Activated T-helper 1 cell treated with anti-CD3 and anti-CD28 coated beads, Interleukin-2, amount 50 U/mL, for 16 hours (primary cell): ENCODE measurements at places on chromosomes 6 and 20.

DNA sequence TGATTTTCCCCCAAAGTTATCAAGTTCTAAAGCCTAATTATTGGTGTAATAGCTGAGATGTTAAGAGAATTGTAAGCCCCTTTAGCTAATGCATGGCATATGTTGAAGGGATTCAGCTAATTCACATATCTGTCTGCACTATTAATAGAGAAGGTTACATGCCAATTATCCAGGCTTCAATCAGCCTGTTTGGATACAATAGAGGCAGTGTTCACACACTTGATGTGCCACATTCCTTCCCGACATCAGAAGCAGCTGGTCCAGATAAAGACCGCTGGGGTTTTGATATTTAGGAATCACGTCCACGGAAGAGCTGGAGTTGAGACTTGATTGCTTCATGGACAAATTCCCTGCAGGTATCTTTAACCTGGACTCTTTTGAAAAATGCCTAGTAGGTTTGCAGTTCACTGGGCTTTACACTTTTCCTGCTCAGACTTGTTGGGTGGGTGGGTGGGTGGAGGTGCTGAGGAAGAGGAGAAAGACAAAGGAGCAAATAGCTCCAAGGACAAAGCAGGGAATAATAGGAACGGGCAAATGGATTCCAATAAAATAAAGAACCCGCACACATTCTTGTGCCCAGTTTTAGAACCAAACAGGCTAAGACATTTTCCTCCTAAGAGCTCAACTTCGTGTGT, 142.6 kb upstream of the ZNF217 start:
- no peak for DNase-seq

GRCh38 chr6:124694139-124694705, 268.0 kb upstream of the RNF217 start:
- no peak for DNase-seq

DNA sequence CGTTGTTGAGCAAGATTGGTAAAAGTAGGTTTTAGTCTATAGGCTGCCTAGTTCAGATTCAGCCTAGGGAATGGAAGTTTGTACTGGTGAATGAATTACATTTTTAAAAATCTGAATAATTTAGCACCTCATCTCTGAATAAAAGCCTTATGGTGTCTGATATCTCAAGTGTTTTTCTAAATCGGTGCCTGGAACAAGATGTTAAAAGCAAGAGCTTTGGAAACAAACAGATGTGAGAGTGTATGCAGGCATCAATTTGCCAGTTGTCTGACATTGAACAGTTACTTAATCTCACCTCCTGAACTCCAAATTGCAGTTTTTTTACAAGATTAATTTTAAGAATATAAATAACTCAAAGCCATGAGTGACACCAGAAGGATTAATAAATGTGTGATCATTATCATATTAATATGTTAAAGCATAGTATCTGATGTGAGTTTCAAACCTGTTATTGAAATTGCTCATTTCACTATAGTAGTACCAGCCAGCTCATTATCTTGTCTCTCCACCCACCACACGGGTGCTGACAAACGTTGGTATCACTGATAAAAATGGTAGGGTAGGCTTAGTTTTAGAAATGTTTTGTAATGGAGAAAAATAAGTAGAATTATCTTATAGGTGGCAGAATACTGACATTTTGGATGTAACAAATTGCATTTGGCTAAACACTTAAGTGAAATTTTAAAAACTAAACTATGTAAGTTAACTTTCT, 157.3 kb downstream of the FAM83B start:
- no peak for DNase-seq

DNA sequence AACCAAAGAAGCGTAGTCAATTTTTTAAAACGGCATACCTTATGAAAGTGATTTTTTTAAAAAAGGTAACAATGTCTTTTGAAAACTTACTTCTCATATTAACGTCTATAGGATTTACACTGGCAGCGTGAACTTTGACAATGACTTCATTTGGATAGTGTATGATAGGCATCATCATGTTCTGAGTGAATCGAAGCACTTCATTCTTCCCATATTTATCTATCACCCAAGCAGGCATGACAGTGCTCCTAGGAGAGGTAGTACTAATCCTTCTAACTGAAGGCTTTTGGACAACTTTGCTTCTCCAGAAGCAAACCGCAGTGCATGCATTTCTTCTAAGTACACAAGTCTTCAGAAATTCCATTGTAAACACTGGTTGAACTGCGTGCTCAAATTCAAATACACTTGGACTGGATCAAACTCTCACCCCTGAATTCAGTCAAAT, 618 bp downstream of the RTN4IP1 start:
- DNase-seq = no peak

- DNase-seq = no peak
These were observed 12.1 kb downstream of the PTCHD4 start for GRCh38 chr6:48098923-48099322.

DNA sequence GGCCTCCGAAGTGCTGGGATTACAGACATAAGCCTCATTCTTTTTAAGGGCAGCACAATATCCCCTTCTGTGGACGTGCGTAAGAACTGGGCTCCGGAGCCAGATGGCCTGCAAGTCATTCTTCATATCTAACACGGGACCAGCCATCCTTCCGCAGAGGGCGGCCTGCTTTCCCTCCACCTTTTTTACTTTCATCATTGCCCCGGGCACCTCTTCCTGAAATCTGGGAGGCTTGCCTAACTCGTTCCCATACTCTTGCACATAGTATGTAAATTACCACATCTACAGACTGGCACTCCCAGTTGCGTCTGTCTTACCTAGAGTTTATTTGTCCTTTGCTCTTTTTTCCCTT, 29.9 kb upstream of the SLC23A2 start:
- no peak for DNase-seq

- no peak for DNase-seq
These were observed 4.1 kb upstream of the PHACTR2 start for GRCh38 chr6:143673669-143674068.

- DNase-seq = no peak
These were observed 81.7 kb upstream of the PDE10A start for GRCh38 chr6:165744555-165745228.

GRCh38 chr6:53956068-53956711, 155.1 kb upstream of the MLIP start:
- no peak for DNase-seq

GRCh38 chr6:87590990-87591389, 1.1 kb downstream of the ORC3 start:
- DNase-seq = no peak

DNA sequence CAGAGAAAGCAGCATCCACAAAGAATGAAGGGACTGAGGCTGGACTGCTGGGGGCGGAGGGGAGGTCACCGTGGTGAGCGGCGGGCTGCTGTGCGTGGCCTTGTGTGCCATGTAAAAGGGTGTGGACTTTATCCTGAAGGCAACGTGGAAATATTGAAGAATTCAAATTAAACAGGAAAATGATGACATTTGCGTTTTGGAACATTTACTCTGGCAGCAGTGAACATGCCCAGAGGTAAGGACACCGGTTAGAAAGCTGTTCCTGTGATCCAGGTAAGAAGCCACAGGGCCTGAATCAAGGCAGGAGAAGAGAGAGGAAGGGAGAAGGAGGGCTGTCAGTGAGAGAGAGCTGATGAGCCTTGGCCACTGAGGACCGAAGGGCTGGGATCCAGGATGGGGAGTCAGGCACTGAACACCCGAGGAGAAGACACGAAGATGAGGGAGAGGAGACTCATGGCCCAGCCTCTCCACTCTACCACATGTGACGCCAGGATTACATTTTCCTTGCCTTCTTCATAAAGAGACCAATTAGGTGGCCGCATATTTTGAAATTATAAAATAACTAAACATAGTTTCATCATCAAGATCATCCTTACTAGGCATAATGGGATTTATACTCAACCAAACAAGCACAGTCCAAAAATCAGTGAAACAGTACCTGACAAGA, 58.4 kb downstream of the TRAM2 start:
- DNase-seq = no peak

GRCh38 chr6:2819978-2820377, 21.7 kb downstream of the SERPINB1 start:
- DNase-seq = no peak

DNA sequence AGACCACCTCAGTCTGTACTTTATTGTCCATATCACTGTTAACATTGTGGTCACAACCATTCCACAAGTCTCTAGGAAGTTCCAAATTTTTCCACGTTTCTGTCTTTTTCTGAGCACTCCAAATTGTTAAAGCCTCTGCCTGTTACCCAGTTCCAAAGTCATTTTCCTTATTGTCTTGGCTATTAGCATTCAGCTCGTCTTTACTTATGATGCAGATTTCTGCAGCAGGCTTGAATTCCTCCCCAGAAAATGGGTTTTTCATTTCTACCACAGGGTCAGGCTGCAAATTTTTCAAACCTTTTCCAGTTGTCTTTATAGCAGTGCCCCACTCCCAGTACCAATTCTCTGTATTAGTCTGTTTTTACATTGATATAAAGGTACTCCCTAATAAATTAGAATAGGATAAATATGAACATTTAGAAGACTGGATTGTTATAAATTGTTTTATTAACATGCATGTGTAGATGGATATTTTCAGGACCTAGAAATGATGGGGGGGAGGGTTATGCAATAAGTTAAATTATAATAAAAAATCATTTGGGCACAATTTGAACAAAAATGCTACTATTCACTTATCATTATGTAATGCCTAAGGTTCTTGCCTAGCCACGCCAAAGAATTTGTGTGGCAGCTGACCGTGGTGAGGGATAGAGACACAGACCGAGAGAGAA, 595.3 kb upstream of the ADGRB3 start:
- DNase-seq = no peak

DNA sequence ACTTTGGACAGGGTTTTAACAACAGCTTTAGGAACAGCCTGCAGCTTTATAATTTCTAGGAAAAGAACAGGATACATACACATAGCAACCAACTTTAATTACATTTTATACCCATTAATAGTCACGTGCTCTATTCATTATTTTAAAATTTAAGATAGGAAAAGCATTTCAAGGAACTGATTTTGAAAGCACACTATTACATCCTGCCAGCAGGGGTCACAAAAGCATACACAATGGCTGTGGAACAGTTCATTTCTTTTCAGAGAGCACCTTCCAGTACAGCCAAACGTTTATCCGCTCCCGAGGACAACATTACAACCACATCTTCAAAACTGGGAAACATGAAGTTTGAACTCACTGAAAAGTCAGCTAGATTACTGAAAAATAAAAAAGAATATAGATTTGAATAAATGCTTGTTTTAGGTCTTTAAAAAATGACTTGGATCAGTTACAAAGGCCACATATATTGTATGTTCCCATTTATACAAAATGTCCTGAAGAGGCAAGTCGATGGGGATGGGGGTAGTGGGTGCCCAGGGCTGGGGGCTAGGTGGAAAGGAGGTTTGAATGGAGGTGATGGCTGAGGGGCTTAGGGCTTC, 104.6 kb upstream of the EXOC2 start:
- no peak for DNase-seq

DNA sequence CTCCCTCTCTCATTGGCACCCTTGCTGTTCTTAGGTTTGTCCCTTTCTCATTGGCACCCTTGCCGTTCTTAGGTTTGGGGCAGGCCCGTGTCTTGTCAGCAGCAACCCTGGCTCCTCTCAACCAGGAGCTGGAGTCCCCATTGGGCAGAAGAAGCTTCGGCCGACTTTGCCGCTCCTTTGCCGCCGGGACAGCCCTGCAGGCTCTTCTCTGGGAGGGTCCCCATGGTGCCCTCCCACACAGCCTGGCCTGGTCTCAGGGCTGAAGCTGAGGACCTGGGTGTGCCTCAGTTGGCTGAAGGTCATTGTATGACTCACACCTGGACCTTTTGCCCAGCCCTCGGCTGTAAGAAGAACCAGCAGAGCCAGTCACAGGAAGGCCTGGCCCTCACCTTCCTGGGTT, 59.6 kb downstream of the PPP1R14C start:
- no peak for DNase-seq

- DNase-seq = no peak
These were observed 12.4 kb downstream of the SCML4 start for GRCh38 chr6:107811591-107812218.

- DNase-seq = peak; percentile 4
These were observed 50.0 kb upstream of the ECI2 start for GRCh38 chr6:4185419-4185818.

DNA sequence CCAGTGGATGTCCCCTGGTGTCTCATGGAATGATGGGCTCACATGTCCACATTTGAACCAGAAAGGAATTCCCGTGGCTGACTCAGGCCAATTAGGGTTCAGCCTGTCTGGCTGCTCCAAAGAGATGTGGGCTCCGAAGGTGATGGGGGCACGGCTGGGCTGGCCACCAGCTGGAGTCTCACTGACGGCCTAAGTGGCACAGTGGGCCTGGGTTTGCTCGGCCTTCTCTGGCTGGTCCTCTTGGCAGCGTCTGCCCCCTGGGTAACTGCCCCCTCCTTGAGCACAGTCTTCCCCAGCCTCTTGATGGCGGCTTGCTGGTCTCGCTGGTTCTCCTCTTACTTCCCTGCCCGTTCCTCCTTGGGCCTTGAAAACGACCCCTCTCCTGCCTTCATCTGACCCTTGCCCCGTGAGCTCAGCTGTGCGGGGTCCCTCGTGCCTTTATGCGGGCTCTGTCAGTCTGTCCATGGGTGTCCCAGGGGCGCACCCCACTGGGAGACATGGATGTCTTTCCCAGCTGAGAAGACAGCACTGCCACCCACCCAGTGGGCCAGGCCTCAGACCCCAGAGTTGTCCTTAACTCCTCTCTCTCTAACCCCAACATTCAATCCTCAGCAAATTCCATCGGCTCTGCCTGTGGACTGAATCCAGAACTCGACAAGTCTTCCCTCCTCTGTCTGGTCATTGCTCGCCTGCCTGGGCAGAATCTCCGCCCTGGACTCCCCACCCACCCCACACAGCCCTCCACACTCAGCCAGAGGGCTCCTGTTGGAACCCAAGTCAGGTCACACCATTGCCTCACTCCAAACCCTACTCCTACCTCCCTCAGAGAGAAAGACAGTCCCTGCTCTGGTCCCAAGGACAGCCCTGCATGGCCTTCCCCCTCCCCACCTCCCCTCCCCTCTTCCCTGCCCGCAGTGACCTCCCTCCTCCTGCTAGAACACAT, 78.7 kb downstream of the CEBPB start:
- DNase-seq = no peak

DNA sequence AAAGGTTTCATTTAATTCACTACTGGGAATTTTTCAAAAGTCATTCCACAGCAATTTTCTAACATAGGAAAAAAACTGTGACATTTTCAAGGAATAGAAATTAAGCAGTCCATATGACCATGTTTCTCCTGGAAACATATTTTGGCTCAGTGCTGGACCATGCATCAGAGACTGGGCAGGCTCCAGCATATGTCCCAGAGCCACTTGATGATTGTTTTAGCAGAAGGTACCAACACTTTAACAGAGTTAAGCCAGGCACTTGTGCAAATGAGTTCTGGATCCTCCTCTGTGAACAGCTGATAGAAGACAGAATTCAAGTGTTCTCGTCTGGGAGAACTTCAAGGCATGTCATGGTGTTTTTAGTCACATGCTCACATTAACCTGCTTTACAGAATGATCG, 516.3 kb downstream of the COL12A1 start:
- no peak for DNase-seq

GRCh38 chr20:46720776-46721425, 11.5 kb downstream of the SLC2A10 start:
- no peak for DNase-seq

DNA sequence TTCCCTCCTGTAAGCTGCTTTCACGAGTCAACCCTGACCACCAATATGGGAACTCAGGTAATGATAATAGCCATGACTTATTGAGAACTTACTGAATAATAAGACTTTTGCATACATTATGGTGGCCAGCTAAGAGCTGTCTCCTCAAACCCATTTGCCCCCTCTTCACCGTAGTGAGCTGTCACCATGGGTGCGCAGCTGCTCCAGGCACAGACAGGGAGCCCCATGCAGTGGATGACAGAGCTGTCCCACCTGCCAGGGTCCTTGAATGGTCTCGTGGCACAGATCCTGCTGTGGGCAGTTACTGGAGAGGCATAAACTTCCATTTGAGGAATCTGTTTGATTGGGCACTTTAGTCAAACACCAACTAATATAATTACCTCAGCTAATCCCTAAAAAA, 1.9 kb downstream of the SLC22A16 start:
- no peak for DNase-seq
